Activated T-helper 1 cell treated with anti-CD3 and anti-CD28 coated beads, Interleukin-12 subunit alpha, Interleukin-12 subunit beta, Interleukin-2, Interleukin-4 antibody, amounts not matched to agents 30 ng/mL and 10 ng/mL and 1 ng/mL, durations not matched to agents 14 hours and 24 hours and 36 hours (primary cell): ENCODE measurements at places on chromosomes 3 and 15.

DNA sequence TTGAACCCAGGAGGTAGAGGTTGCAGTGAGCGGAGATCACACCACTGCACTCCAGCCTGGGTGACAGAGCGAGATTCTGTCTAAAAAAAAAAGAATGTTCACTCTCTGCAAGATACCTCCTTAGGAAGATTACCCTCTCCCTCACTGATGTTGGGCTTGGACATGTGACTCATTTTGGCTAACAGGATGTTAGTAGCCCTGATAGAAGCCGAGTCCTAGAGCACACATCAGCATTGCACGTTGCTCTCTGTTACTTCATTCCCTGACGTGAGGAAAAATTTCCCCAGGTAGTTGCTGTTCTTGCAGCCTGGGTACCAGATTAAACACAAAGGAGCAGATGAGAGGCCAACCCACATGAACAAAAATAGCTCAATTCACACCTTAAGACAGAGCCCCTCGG lies 78.1 kb upstream of the PRICKLE2 start:
- no peak for DNase-seq

DNA sequence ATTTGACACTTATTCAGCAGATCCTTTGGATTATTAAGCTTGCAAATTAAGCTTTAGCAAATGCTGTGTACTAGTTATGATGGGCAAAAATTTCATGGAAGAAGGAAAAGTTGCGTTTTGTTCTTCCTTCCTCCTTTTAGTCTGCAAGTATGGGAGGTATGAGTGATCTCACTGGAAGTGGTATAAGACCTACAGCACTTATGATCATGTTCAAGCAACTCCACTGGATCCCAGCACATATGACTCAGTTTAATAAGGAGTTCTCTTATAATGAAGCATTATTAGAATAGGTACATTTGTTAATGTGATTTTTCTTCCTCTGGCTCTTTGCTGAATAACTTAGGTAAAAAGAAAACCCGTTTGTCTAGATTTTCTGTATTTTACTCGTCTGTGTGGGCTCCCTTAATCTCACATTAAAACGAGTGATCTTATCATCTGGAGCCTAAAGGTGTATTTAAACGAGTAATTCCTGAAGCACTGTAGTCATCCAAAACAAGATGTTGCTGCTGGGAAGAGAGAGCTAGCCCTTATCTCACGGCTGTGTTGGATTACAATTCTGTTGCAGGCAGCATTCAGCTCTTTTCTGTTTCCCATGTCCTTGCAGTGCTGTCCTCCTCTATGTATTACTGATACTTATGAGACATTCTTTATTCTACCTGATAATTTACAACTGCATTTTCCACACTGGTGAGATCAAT lies 264.9 kb downstream of the GBE1 start:
- DNase-seq = no peak

DNA sequence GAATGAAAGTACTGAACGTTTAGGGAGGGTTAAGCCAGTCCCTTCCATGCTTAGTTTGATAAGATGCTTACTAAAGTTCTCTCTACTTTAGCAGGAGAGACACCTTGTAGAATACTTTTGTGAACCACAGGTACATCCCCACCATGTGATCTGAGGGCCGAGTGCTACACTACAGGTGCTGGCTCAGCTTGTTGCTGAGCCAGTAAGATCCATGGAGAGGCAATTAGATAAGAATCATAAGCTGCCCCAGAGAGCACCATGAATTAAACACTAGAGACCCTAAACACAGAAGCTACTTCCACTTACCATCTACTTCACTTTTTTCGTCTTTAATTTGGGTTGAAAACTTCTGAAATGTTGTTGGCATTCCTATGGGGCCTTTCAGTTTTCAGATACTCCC lies 70.5 kb upstream of the GOLGA8B start:
- no peak for DNase-seq

DNA sequence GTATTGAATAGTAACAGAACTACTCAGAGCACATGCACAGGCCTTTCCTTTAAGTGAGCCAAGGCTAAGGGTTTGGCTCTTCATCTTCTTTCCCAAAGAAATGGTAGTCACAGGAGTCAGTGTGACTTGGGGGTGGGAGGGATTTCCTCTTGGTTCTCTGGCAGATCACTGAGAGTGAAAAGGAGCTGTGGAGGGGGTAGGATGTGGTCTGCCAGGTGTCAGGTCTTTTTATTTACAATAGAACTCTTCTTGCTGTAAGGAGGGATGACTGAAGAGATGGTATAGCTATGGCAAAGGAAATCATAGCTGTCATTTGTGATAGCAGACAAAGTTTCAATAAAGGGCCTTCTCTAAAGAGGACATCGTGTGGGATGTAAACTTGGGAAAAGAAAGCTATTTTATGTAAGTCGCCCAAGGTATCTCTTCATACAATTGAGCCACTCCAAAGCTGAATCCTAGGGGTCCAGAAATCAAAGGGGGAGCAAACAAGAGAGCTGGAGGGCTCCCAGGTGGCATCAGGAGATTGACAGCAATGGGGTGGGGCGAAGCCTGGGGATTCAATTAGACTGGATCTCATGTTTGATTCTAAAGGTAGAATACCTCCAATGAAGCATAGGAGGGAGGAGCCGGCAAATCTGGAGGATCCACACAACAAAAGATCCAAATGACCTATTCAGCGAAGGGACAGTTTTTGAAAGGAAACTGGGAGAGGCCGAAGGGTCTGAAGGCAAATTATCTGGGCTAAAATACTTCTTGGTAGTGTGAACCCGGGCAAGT lies 20.0 kb upstream of the CHD2 start:
- no peak for DNase-seq
